ENCODE measurements at places on chromosomes 13 and 19.

DNA sequence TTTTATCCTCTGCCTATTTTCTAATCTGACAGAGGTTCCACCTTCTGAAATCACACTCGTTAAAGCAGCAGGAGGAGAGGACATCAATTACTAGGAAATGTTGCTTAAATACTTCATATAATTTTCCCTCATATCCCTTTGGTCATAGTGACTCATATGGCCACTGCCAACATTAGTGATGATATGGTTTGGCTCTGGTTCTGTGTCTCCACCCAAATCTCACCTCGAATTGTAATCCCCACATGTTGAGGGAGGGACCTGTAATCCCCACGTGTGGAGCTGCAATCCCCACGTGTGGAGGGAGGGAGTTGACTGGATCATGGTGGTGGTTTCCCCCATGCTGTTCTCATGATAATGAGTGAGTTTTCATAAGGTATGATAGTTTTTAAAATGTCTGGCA, 618.4 kb upstream of the SLITRK5 start:
- DNase-seq: no peak

DNA sequence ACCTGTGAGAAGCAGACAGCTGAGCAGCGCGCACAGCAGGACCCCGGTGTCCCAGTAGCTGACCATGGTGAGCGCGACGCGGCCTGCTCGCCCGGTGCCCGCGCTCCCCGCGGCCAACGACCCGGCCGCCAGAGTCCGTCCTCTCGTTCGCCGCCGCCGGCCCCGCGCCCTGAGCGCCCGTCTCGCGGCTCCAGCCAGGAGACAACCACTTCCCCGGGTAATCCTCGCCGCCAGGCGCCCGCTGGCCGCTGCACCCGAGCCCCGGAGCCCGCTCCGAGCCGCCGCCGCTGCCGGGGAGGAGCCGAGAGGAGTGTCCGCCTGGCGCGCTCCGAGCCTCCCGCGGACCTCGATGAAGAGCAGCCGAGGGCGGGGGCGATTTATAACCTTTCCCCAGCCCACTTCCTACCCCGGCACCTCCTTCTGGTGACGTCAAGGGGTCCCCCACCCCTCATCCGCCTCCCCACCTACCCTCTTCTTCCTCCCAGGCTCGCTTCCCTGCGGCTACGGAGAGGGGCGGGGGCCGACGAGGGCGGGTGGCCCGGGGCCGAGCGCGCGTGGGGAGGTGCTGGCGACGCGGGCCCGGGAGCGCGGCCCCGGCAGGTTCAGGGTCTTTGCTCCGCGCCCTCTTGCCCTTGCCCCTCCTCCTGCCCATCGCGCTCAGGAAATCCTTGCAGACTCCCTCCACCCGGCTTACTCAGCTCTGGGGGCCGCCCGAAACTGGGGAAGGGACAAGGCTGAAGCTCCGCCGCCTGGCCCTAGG, at the start of gene FLT1:
Gene FLT1 (minus strand): TSS at position 351 of the 760 bp plus-strand sequence. CDS start 285 bp downstream, at position 66.
- peak; percentile 85 for DNase-seq

DNA sequence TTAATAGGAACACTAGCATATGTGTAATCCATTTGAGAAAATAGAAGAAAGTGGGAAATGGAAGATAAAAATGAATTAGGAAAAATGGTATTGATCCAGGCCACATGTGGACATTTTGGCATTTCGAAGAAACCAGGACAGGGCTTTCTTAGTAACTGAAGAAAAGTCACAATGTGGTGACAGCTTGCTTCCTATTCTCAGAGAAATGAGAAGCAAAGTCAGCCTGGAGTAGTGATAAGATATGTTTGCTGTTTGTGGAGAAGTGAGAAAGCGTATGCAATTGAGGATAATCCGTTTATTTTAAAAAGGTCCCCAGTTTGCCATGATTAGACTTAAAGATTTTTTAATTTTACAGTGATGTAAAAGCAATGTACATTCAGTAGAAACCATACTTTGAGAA, 127.9 kb downstream of the SLITRK6 start:
- no peak for DNase-seq

DNA sequence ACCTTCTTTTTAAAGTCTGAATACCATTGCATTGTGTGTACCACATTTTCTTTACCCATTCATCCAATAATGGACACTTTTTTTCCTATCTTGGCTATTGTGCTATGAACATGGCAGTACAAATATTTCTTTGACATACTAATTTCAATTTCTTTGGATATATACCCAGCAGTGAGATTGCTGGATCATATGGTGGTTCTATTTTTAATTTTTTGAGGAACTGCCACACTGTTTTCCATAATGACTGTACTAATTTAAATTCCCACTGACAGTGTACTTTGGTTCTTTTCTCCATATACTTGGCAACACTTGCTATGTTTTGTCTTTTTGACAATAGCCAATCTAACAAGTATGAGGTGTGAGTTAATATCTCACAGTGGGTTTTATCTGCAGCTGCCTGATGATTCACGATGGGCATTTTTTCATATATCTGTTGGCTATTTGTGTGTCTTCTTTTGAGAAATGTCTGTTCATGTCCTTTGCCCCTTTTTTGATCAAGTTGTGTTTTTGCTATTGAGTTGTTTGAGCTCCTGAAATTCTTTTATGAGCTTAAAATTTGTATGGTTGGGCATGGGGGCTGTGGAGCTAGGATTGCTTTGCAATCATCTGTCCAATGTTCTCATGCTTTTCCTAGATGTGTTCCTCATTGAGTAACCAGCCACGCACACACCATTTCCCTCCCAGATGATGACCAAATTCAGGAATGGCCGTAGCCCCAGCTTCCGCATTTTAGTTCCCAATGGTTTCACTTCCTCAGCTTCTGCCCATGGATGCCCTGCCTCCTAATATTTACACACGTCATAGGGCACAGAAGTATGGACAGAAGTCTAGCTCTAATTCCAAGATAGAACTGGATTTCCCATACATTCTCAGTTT, 380.0 kb upstream of the SGCG start:
- no peak for DNase-seq

GRCh38 chr19:33724721-33725060, 72.0 kb upstream of the KCTD15 start:
- DNase-seq: no peak

GRCh38 chr13:110113284-110113764, 193.6 kb downstream of the COL4A1 start:
- no peak for DNase-seq

GRCh38 chr19:36092566-36092965, 18.4 kb upstream of the OVOL3 start:
- DNase-seq: no peak

DNA sequence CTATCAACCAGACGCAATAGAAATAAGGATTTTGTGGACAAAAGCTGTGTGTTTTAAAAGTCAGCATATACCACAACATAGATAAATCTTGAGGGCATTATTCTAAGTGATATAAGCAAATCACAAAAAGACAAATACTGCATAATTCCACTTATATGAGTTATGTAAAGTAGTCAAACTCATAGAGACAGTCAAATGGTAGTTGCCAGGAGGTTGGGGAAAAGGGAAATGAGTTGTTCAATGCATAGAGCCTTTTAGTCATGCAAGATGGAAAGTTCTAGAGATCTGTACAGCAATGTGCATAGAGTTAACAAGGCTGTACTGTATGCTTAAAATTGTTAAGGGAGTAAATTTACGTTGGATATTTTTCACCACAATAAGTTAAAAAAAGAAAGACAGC, 244.7 kb downstream of the DCT start:
- DNase-seq: peak; percentile 51

DNA sequence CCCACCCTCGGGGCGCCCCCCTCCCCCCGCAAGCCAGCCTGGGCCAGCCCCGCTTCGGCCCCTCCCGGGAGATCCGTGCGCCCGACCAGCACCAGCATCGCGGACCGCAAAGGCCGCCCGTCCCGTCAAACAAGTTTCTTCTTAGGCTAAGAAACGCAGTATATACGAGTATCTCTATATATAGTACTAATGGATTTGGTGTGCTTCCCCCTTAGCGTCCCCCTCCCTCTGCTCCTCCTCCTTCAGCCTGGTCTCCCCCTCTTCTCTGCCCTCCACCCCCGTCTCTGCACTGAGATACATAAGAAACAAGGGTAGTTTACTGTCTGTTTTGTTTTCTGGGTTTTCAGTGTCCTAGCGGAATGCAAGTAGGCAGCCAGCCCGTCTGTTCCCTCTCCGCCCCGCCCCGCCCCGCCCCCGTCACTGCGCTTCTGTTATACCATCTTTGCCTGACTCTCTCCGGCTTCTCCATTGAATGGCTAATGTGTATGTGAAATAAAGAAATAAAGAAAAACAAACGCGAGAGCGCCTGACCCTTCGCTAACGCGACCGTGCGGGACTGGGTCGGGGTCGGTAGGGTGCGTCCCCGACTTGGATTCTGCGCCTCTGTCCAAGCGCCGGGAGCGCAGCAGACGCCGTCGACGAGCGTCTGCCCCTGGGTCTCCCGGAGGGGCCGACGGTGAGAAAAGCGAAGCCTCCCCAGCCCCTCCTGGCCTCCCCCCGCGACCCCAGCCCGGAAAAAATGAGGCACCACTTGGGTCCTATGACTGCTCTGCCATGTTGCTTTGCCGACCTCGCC, 4.2 kb downstream of the LYL1 start:
- no peak for DNase-seq

- DNase-seq: peak; percentile 20
Observed at GRCh38 chr13:48977286-48977625, 1.5 kb downstream of the FNDC3A start.
